ENCODE measurements at places on chromosomes 1 and 21.
A peak's percentile ranks its signal among the peaks of the same experiment; 100 is the strongest.

GRCh38 chr1:229478852-229479251 is 29.3 kb downstream of the NUP133 start:
- DNase-seq = no peak

DNA sequence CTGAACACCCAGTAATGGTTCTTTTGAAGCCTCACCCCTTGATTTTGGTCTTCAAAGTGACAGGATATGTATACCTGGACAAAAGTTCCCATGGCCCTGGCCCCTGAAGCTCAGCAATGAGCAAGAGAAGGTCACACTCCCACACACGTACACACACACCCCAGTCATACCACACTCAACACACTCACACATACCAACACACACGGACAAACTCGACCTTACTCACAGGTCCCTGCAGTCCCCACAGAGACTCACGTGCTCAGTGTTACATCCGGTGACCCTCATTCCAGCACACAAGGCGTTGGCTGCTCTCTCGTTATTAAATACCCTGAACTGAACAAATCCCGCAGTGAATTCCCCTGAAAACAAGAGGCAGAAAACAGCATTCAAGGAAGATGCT is 5.9 kb downstream of the ITLN1 start:
- DNase-seq = no peak

DNA sequence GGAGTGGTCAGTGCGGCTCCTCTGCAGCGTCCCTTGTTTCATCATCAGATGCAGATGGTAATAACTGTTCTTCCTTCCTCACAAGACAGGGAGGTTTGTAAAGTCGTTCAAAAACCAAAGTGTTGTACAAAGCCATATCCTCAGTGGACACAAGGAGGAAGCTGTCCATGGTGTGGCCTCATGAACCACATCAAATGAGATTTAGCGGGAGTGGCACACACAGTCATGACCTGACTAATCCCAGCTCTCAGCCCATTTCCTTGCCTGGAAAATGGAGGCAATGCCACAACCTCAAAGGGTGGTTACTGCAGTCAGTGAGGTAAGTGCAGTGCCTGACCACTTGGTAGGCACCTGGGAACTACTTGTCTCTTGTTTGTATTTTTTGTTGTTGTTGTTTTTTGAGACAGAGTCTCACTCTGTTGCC is 13.4 kb downstream of the ENTREP3 start:
- no peak for DNase-seq

GRCh38 chr1:114718661-114719423 is 2.3 kb upstream of the NRAS start:
- no peak for DNase-seq

DNA sequence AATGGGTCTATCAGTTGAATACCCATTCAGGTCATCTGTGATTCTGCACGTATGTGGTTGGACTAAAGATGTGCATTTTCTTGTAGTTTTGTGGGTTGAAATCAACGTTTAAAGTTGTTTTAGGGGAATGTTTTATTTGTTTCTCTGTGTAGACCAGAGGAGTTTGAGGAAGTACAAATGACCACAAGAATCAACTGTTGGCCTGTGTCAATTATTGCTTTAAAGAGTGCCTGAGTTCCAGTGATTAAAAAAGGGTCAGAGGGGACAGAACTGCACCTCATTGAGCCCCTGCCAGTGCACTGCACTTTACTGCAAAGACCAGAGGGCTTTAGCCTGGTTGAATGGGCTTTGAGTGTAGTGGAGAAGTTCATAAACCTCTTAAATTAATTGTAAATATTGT is 190.3 kb downstream of the VPS13D start:
- DNase-seq = no peak

DNA sequence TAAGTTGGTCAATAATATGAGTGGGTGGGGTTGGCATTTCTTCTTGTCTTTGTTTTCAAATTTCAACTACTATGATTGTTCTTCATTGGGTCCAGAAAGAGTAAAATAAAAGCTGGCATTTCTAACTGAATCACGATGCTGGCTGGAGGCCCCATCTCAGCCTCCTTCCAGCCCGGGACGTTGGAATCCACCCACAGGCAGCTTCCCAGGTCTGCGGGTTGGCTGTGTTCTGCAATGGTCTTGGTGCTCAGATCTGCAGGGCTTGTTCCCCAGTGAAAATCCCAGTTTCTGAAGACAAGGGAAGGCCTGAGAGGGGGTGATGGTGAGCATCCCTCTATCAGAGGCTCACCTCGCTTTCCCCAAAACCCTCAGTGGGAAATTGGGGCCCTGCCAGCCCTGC is 54.7 kb upstream of the ARHGEF16 start:
- no peak for DNase-seq

DNA sequence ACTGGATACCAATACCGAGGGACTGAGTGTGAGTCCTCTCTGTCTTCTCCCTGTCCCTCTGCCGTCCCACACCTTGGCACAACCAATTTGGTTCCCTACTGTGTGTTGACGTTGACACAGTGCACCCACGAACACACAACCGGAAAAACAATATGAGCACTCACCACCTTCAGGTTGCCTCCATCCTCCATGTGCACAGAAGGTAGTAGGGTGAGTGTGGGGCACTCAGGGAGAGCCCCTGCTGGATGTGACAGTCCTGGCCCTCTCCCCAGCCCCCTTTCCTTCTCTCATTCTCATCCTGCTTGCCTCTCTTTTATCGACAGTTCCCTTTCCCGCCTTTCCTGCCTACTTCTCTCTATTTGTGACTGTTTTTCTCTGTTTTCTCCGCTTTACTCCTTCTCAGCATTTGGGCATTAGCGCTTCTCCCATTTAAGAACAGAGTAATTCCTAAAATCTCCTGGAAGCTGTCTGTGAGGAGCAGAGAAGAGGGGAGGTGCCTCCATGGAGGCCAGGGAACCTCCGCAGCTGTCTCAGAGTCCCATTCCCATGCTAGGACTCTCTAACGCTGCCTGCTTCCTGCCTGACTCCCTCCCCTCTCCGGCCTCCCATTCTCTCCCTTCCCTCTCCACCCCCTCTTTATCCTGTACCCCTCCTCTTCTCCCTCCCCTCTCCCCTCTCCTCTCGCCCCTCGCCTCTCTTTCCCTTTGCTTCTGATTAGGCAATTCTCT is 16.4 kb downstream of the CADM3 start:
- no peak for DNase-seq

GRCh38 chr1:98078596-98078995 is 157.8 kb upstream of the DPYD start:
- DNase-seq = no peak

GRCh38 chr1:208541225-208541855 is 297.2 kb upstream of the PLXNA2 start:
- no peak for DNase-seq

- DNase-seq = no peak
These were observed 101.1 kb downstream of the KAZN start for GRCh38 chr1:14699620-14700019.

GRCh38 chr1:147794570-147794969 is 34.2 kb upstream of the GJA5 start:
- DNase-seq = no peak

GRCh38 chr1:20191266-20191825 is 5.0 kb upstream of the PLA2G2C start:
- no peak for DNase-seq

DNA sequence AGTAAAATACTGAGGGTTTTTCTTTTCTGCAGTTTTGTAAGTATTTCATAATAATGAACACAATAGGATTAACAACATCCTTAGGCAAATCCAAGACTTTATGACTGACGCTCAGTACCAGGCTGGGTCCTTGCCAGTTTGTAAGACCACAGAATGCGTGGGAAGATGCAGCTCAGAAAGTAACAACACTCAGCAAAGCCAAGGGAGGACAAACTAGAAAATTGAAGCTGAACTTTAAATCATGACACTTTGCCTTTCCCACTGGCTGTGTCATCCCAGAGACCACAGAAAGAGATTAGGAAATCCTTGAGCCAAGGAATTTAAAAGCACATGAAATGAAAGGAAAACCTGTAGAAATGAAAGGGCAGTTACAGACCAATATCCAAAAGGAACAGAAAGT is 426.3 kb upstream of the CHRM3 start:
- no peak for DNase-seq

DNA sequence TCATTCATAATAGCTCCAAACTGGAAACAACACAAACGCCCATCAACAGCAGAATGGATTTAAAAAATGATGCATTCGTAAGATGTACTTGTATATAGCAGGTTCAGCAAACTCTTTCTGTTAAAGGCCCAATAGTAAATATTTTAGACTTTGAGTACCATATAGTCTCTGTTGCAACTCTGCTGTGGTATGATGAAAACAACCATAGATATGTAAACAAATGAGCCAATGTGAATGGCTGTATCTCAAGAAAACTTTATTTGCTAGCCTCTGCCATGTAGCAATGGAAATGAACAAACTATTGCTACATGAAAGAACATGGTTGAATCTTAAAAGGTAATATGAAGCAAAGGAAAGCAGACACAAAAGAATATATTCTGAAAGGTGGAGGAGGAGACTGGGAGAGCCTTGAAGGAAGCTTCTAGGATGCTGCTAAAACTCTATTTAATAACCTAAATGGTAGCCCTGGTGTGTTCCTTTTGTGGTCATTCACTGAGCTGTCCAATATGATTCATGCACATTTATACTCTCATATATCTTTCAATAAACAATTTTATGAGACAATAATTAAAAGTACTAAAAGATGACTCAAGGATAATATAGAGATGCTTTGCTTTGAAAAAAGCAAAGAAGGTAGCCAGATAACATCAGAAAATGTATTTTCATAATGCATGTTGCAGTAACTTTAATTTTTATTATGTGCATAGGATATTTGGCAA is 29.1 kb upstream of the FMO3 start:
- no peak for DNase-seq

GRCh38 chr1:18201997-18202719 is 94.6 kb downstream of the IGSF21 start:
- no peak for DNase-seq

GRCh38 chr1:153776352-153776751 is 1.1 kb downstream of the SLC27A3 start:
- no peak for DNase-seq

- no peak for DNase-seq
These were observed 7.6 kb downstream of the RNU1-2 start for GRCh38 chr1:16903458-16903796.

DNA sequence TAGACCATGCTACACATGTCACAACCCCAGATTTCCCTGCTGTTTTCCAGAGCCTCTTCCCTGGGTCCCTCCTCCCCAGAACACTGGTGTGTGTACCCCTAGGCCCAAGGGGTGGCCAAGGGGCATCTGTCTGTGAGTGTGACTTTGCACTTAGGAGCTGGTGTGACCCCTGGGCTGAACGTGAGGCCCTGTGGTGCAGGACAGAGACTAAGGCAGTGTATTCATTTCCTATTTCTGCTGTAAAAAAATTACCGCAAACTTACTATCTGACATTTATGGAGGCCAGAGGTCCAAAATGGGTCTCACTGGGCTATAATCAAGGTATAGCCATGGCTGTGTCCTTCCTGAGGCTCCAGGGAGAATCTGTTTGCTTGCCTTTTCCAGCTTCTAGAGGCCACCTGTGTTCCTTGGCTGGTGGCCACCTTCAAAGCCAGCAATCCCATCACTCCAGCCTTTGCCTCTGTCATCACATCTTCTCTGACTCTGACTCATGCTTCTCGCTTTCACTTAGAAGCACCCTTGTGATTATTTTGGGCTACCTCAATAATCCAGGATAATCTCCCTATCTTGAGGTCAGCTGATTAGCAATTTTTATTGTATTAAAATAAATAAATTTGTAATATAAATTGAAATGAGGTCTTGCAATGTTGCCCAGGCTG is 24.0 kb upstream of the ELOA start:
- DNase-seq = no peak

- no peak for DNase-seq
These were observed 56.9 kb downstream of the ENAH start for GRCh38 chr1:225595974-225596551.

- DNase-seq = no peak
These were observed 80.2 kb downstream of the RABGAP1L start for GRCh38 chr1:174239541-174239940.

- peak; percentile 94 for DNase-seq
These were observed 56.5 kb upstream of the SELENON start for GRCh38 chr1:25743164-25744139.

GRCh38 chr1:181779343-181779742 is 282.2 kb downstream of the ZNF648 start:
- DNase-seq = no peak

DNA sequence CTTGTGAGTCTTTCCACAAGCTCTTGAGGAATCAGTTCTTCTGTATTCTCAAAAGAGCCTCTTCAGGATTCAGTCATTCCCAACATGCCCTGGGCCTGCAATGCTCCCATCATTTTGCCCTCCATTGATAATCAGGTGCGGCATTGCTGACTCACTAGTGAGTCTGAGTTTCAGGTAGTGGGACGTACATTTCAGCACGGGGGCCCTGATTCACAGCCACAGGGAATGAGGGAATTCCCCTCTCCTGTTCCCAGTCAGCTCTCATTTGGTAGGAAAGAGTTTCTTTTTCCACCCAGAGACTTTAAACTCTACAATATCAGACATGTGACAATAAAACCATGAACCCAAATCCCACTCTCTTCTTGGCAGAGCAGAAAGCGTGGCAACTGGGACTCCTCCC is 3.7 kb upstream of the IRF6 start:
- no peak for DNase-seq

GRCh38 chr1:96020378-96020777 is 701.2 kb upstream of the PTBP2 start:
- DNase-seq = no peak

DNA sequence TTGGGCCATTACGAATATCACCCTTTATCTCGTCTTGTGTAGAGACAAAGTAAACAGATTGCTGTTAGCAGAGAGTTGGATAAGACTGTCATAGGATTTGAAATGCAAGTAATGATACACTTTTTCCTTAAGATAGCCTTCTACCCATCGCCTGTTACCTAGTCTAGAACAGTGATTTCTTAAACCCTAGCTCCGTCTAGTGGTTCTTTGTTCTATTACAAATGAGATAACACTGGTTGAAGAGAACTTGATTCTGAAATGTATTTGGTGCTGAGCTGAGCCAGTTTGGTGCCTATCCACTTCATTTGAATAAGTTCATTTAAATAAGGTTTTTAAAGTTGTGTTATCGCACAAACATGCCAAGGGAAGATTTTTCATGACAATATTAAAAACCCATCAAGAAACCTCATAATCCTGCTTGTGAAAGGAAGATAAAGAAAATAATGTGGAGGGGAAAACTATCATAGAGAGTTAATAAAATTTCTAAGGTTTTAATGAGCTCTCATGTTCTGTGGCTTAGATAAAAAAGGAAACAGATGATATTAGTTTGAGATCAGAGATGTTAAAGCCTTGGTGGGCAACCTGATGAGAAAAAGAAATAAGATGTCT is 1.5 kb upstream of the KCNH1 start:
- DNase-seq = no peak

DNA sequence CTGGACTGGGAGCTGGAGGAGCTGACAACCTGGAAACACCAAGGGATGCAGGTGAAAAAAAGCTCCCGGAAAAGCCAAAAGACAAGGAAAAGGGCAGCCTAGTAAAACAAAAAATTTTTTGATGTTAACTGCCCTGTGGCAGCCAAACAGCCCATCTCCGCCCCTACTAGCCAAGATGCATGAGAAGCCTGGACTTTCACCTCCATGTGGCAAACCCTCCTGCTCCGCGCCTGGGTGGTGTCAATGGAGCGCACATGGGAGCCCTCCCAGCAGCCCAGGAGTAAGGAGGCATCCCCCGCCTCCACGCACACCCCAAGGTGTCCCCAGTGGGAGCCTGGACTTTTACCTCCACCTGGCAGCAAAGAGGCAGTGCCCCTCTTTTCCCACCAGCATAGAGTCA is 30.5 kb downstream of the LEMD1 start:
- DNase-seq = no peak

GRCh38 chr1:93753791-93754763 is 72.4 kb upstream of the BCAR3 start:
- DNase-seq = no peak
